ENCODE measurements at places on chromosomes 13 and 19. TPM values are rescaled to one million over a fixed set of nuclear protein-coding genes. Genes with fewer than 3 reads are reported as not detected.

GRCh38 chr19:10811391-10812111 is 24.5 kb downstream of the TMED1 start:
- peaks cover 18% of the 10 kb centered on the region for H3K4me1 ChIP-seq
- H3K4me3 ChIP-seq = no peak overlapping the region
- H3K36me3 ChIP-seq = peaks cover 31% of the 10 kb centered on the region

DNA sequence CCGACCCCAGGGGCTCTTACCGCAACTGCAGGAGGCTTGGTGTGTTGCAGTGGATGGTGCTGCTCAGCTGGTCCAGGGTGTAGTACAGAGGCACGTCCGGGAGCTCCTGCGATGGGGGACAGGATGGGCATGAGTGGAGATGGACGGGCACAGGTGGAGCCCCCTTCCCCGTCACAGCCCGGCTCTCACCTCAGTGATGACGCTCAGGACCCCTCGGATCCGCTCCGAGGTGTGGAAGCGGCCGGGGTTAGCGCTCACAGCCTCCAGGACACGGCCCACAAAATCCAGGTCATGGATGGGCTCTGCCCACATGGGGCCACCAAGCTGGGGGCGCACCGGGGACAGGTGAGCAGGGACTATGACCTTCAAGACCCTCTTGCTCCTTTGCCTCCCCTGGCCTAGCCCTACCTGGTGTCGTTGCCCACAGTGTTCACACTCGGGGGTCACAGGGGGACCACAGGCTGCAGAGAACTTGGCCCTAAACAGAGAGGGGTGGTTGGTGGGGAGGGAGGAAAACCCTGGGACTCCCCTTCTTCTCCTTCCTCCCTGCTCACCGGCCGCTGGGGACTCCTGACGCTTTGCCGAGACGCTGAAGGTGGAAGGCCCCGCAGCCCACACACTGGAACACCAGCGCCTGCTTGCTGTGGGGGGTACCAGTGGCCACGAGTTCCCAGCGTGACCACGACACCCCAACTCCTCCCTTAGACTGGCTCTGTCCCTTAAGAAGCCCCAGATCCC is 6.9 kb upstream of the LYL1 start:
- no peak overlapping the region for H3K27ac ChIP-seq
- no peak for DNase-seq
- no peak overlapping the region for H3K4me3 ChIP-seq
- H3K36me3 ChIP-seq = peaks cover 21% of the 10 kb centered on the region

DNA sequence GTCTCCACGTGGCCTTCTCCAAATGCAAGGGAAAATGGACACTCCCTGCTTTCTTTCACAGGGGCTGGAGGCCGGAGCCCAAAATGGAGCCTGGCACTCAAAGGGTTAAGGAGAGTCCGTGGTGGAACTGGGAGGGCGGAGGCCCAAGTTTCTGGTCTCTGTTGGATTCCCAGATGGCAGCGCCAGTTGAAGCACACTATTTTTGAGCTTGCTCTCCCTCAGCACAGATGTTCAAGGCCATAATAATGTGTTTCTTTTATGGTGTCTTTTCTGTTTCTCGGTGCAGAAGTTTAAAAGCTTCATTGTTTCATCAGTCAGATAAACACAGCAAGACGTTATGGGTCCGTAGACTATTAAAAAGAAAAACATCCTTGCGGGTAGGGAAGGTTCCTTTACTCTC is 67.6 kb downstream of the TNFRSF19 start:
- H3K27ac ChIP-seq = no peak overlapping the region
- no peak overlapping the region for H3K4me3 ChIP-seq
- no peaks in the 10 kb centered on the region for H3K27me3 ChIP-seq
- H3K36me3 ChIP-seq = no peaks in the 10 kb centered on the region
- no peaks in the 10 kb centered on the region for H3K4me1 ChIP-seq

GRCh38 chr19:18494267-18494607 is 27.6 kb downstream of the ELL start:
- DNase-seq = no peak
- H3K36me3 ChIP-seq = no peaks in the 10 kb centered on the region
- H3K27me3 ChIP-seq = no peaks in the 10 kb centered on the region
- H3K27ac ChIP-seq = no peak overlapping the region
- H3K4me1 ChIP-seq = peaks cover 19% of the 10 kb centered on the region
- H3K4me3 ChIP-seq = no peak overlapping the region

The CGB5 gene
- total RNA-seq = 0.52 TPM

The NACC1 gene
- total RNA-seq = 266 TPM

GRCh38 chr13:47094734-47095434 is 198.0 kb upstream of the HTR2A start:
- no peak for DNase-seq
- no peaks in the 10 kb centered on the region for H3K36me3 ChIP-seq
- H3K4me3 ChIP-seq = no peak overlapping the region
- H3K4me1 ChIP-seq = peaks cover 17% of the 10 kb centered on the region
- H3K27ac ChIP-seq = no peak overlapping the region

GRCh38 chr13:33367171-33367895 is 81.8 kb upstream of the STARD13 start:
- no peaks in the 10 kb centered on the region for H3K4me1 ChIP-seq
- H3K27me3 ChIP-seq = no peaks in the 10 kb centered on the region
- H3K27ac ChIP-seq = no peak overlapping the region
- no peak overlapping the region for H3K4me3 ChIP-seq
- DNase-seq = no peak

The RNF17 gene
- total RNA-seq = not detected

The OR7A17 gene
- not detected for total RNA-seq

DNA sequence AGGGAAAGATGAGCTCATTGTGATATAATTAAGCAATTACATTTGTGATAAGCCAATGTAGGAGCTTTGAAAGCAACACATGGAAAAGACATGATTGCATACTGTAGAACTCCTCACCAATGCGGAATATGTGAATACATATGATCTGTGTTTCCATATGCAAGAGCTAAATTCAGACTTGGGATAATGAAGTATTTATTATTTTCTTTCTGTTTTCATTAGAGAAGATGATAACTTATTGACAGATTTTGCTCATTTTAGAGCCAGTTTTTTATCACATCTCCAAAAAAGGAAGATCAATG is 14.2 kb downstream of the FAM124A start:
- H3K4me1 ChIP-seq = no peaks in the 10 kb centered on the region
- no peaks in the 10 kb centered on the region for H3K27me3 ChIP-seq
- no peak overlapping the region for H3K4me3 ChIP-seq
- DNase-seq = no peak
- H3K27ac ChIP-seq = no peak overlapping the region
- no peaks in the 10 kb centered on the region for H3K36me3 ChIP-seq

DNA sequence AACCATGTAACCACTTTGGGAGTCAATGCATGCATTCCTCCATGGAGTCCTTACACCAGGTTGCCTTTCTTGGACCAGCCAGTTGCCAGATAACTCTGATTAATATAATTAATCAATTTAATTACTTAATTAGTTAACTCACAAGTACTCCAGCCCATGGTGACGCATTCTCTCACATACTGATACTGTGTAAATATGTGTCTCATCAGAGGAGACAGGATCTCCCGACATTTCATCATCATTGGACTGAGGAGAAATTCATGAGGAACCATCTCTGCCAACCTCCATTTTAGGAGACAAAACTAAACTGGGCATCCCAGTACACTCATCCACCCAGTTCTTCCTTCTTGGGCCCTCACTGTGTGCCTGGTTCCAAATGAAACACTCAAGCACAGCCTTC is 6.5 kb upstream of the CASP14 start:
- no peaks in the 10 kb centered on the region for H3K27me3 ChIP-seq
- no peak overlapping the region for H3K4me3 ChIP-seq
- DNase-seq = no peak
- H3K4me1 ChIP-seq = peaks cover 13% of the 10 kb centered on the region
- no peaks in the 10 kb centered on the region for H3K36me3 ChIP-seq

The NKG7 gene
- not detected for total RNA-seq

GRCh38 chr19:2816641-2817040 is 3.0 kb upstream of the ZNF554 start:
- H3K27ac ChIP-seq = no peak overlapping the region
- H3K27me3 ChIP-seq = no peaks in the 10 kb centered on the region
- no peak overlapping the region for H3K4me3 ChIP-seq
- H3K36me3 ChIP-seq = no peaks in the 10 kb centered on the region
- DNase-seq = no peak

DNA sequence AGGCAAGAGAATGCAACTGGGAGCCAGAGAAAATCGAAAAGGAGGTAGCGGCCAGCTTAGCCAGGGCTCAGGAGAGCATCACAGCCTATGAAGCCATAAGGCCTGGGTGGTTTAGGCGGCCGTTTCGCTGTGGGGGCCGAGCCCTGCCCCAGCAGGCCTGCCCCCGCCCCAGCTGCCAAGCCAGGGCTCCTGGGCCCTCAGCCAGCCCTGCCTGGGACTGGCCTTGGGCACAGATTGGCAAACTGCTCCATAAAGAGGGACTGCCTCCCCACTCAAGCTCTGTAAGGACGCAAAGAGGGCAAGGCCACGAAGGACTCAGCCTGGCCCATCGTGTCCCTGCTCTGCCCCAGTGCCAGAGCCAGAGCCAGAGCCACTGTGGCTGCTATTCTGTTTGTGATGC is 10.2 kb downstream of the ZNF653 start:
- no peak overlapping the region for H3K27ac ChIP-seq
- no peaks in the 10 kb centered on the region for H3K4me1 ChIP-seq
- no peaks in the 10 kb centered on the region for H3K27me3 ChIP-seq
- no peak overlapping the region for H3K4me3 ChIP-seq
- no peak for DNase-seq

The ODAD3 gene
- 3.9 TPM for total RNA-seq

DNA sequence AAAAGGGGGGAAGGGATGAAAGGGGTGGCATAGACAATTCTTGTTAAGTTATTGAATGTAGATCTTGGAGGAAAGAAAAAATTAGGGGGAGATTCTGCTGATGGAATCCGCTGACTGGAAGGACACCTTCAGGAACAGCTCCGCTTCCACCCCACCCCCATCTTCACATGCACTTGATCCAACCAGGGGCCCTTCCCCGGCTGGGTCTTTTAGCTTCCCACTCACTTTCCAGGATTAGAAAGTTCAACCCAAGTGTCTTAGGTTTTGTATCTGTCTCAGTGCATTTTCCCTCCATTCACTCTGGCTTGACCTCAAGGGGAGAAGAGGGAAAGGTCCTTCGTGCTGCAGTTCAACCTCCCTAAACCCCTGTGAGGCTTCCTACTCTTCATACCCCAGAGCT is 141.4 kb downstream of the IRS2 start:
- peak overlapping the region; percentile 92 for H3K27ac ChIP-seq
- DNase-seq = no peak
- H3K4me1 ChIP-seq = peaks cover 27% of the 10 kb centered on the region
- no peak overlapping the region for H3K4me3 ChIP-seq
- H3K27me3 ChIP-seq = no peaks in the 10 kb centered on the region
- H3K36me3 ChIP-seq = no peaks in the 10 kb centered on the region

- H3K27ac ChIP-seq = no peak overlapping the region
- no peaks in the 10 kb centered on the region for H3K27me3 ChIP-seq
- no peak overlapping the region for H3K4me3 ChIP-seq
- no peaks in the 10 kb centered on the region for H3K36me3 ChIP-seq
These were observed 5.5 kb upstream of the CACTIN start for GRCh38 chr19:3632098-3632497.

DNA sequence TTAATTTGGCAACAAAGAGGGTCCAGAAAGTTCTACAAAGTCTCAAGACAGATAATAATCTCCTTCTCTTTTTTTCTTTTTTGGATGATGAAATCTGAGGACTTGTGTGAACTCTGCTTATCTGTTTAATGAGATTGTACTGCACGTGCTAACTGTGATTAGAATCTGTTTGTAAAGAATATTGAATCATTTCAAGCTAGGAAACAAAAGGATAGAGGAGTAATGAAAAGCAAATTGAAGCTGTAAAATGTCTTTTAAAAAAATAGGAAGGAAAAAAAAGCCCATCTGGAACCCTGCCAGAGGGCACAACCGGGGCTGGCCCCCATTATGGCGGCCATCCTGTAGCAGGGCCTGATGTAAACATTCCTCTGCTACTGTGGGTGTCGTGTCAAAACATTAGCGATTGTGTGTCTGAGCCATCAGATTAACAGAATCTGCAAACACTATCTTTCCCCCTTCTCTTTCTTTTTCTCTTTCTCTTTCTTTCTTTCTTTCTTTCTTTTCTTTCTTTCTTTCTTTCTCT is 83.0 kb downstream of the FLT1 start:
- no peak overlapping the region for H3K4me3 ChIP-seq
- no peak for DNase-seq
- no peaks in the 10 kb centered on the region for H3K36me3 ChIP-seq
- no peaks in the 10 kb centered on the region for H3K4me1 ChIP-seq

GRCh38 chr19:51815043-51815442 is 20.1 kb downstream of the FPR3 start:
- DNase-seq = no peak
- no peaks in the 10 kb centered on the region for H3K36me3 ChIP-seq
- H3K27ac ChIP-seq = no peak overlapping the region
- H3K4me1 ChIP-seq = peaks cover 1% of the 10 kb centered on the region
- H3K27me3 ChIP-seq = no peaks in the 10 kb centered on the region
- H3K4me3 ChIP-seq = no peak overlapping the region

The SIGLECL1 gene
- total RNA-seq = not detected

DNA sequence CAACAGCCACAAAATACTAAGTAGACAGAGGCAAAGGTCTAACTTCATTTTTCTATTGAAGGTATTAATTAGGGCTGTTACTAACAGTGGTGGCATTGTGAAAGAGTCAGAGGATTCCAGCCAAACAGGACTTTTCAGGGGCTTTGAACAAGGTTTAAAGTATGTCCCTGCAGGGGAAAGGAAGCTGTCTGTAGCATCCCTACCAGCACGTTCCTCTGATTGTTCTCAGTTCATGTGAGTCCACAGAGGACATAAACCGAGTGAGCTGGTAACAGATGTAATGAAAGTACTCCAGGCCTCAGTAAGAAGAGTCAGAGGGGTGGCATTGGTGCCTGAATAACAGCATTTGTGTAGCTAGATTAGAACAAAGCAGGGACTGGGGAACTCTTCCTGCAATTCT is 15.3 kb upstream of the SPATA13 start:
- peaks cover 32% of the 10 kb centered on the region for H3K4me1 ChIP-seq
- H3K36me3 ChIP-seq = no peaks in the 10 kb centered on the region
- H3K27ac ChIP-seq = no peak overlapping the region

The ZNF888 gene
- 5.2 TPM for total RNA-seq

DNA sequence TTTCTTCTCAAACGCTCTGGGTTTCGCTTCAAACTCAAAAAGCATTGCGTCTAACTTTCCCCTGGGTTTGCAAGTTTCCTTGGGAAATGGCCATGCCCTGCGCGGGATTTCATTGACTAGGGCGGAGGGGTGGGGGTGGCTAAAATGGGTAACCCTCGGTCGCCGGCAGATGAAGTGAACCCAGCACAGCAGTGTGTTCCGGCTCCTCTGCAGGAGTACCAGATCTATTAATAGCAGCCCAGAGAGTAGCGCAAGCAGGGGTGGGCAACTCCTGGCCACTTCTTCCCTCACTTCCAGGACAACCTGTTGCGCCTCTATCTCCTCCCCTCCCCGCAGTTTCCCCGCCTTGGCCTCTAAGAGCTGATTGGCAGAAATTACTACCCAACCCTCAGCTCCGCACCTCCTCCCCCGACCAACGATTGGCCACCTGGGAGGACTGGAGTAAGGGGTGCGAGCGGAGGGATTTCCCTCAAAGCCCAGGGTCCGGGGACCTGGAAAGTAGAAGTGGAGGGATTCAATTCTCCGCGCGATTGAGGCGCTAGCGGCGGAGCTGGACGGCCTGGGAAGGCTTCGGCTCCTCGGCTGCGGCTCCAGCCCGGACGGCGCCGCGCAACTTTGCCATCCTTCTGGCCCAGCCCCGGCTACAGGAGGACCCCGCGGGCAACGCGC is at the start of gene FREM2:
TSS of gene FREM2 (plus strand) at position 501 of the 669 bp plus-strand sequence. CDS start 268 bp downstream, outside the sequence.
- no peaks in the 10 kb centered on the region for H3K4me1 ChIP-seq
- DNase-seq = peak; percentile 15
- peaks cover 41% of the 10 kb centered on the region for H3K27me3 ChIP-seq
- H3K36me3 ChIP-seq = no peaks in the 10 kb centered on the region

The ELSPBP1 gene
- not detected for total RNA-seq

GRCh38 chr13:38758277-38758676 is 71.4 kb downstream of the FREM2 start:
- H3K36me3 ChIP-seq = no peaks in the 10 kb centered on the region
- H3K27me3 ChIP-seq = peaks cover 43% of the 10 kb centered on the region
- no peak overlapping the region for H3K4me3 ChIP-seq
- no peak overlapping the region for H3K27ac ChIP-seq
